ENCODE measurements at places on chromosomes 7 and 10.

DNA sequence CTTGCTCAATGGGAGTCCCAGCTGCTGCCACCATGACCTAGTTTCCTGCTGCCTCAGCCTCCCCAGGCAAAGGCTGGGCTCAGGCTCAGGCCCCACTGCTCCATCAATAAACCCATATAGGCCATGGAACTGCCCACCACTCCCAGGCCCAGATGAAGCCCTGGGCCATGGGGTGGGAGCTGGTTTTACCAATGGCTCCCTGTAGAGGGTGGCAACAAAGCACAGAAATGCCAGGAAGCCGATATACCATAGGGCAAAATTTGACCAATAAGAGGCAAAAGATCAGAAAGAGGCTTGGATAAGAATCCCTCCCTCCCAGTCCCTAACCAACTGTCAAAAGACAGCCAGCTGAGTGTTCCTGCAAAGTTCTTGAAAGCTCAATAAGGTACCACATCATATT is 101.8 kb upstream of the DOCK1 start:
- no peak for DNase-seq

DNA sequence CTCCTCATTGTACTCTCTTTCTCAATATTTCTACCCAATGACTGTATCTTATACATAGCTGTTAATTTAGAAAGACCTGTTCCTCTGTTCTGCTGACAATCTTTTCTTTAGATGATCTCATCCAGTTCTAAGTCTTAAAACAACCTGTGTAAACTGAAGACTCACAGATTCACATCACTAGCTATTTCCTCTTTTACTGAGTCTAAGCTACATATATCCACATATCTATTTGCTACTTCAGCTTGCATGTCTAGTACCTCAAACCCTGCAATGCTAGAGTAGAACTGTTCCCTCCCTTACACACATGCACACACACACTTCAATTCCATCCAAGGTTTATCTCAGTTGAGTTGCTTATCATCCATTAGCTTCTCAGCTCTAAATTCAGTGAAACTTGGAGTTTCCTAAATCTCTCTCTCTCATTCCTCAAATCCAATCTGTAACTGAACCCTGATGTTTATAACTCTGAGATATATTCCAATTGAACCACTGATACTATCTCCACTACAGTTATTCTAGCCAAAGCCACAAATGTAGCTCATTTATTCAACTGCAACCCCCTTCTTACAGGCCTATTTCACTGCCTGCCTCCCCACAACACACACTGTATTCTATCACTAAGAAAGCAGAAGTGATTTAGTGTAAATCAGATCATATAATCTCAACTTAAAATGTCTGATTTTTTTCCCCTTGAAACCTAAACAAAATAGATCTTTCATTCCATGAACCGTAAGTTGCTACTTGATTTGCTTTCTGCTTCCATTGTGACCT is 1036.8 kb upstream of the POT1 start:
- no peak for DNase-seq

DNA sequence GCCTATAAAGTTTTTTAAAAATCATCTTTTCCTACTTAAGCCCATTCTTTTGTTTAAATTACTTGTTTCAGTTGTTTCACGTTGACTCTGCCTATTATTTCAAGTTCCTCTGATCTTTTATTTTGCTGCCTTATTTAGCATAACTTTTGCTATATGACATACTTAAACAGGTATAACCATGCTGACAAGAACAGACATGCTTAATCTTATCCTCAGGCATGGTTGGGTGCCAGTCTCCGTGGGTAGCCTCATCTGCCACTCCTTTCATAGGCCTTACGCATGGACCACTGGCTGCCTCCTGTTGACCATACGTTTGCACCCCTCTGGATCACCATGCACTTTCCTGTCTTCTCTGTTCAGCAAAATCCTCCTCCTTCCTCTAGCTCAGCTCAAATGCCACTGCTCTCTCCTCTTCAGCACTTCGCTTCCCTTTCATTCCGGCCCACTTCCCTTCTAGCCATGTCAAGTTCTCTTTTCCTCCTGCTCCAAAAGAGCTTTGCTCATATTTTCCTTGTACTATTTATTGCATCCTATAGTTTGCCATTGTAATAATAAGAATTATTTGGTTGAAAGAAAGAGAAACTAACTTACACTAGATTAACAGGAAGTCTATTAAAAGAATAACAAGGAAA is 10.0 kb upstream of the TSPAN33 start:
- no peak for DNase-seq

GRCh38 chr7:50497068-50497642 is 47.0 kb upstream of the FIGNL1 start:
- DNase-seq = no peak

- no peak for DNase-seq
Measured at GRCh38 chr10:20616918-20617810, 279.9 kb downstream of the NEBL start.

DNA sequence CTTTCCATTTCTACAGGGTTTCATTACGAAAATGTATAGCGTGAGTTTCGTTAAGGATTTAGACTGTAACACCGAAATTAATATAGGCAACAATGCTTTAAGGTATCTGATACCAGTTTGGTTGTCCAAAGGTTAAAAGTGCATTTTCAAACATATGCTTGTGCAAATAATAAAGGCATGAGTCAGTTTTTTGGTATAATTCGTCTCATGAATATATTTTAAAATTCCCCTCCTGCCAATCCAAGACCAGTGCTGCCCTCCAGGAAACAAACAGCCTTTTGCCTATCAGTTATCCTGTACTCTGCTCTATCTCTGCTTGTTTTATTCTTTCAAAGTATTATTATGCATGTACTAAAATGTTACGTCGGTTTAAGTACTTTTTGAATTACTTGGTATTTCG is 2.0 kb downstream of the LCOR start:
- no peak for DNase-seq

DNA sequence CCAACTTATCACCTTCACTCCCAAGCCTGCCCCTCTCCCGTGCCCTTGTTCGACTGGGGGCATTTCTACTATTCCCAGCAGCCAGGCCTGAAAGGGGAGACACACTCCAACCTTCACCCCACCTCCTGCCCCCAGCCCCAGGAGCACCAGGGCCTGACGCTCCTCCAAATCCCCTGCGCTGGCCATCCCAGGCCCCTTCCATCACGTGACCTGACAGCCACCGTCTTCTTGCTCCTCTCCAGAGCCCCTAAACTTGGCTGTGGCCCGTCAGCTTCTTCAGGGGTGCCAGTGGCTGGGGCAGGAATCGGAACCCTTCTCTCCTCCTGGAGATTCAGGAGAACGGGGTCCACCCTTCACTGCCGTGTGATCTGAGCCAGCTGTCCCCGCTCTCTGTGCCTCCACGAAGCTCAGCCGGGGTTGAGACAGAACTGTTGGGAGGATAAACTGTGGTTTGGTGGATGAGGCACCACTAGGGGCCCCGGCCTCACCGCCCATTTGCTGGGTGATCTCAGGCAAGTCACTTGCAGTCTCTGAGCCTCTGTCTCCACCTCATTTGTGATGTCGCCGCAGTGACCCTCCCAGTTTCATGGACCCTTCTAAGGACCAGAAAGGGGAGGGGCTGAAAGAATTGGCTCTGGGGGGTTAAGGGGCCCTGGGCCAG is 91.0 kb downstream of the MYL10 start:
- no peak for DNase-seq

DNA sequence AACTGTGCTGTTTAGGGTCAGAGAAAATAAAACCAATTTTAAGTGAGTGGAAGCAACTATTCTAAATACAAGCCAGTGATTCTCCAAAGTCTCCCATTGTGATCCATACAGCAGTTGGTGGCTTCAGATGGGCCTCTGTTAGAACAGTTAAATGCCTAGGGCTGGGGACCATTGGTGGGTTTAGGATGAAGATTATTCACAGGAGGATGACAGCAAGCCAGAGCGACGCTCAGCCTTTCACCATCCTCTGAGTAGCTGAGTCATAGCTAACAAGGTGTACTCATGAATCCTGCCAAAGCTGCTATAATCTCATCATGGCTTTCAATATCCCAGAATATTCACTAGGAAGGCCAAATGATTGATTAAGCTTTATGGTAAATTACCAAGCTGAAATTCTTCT is 39.6 kb downstream of the STARD3NL start:
- DNase-seq = no peak

GRCh38 chr7:148340438-148341280 is 249.9 kb upstream of the C7orf33 start:
- DNase-seq = no peak

GRCh38 chr10:75464478-75465449 is 33.3 kb downstream of the LRMDA start:
- no peak for DNase-seq

DNA sequence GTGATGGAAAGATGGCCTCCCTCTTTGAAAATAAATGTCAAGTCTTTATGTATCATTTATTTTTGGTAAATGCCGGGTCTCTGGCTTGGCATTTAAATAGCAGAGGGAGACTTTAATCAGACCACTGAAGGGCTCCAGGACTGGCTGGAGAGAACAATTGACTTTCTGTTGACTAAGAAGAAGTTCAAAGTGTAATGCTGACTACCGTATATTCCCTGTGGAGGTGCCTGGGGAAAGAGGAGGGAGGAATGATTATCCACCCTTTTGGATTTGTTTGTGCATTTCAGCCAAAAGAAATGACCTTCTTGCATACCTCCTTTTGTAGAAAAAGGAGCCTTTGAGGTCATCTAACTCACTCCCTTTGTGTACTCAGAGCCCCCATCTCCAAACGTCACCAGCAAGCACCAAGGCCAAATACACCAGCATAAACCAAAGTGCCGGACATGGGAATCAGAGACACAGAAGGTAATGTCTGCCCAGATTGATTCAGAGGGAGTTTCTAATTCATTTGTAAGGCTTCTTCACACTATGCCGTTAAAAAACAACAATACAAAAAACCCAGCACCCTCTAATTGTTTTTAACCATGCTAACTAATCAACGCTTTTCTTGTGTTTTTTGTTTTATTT is 75.2 kb downstream of the PRLHR start:
- DNase-seq = no peak

DNA sequence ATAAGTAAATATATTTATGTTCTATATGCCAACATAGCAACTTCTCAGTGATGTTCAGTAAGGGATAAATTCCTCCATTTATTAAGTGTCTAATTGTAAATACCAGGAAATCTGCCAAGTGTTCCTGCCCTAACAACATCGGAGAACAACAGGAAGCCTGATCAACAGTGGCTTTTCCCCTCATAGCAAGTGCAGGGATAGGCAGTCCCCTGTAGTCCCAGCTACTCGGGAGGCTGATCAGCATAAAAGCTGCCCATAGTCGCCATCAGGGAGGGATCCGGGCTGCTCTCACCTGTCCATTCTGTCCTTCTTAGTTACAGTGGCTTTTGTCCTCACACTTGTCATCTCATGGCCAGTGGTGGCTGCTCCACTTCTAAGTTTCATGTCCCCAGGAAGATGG is 141.3 kb downstream of the IDE start:
- no peak for DNase-seq

GRCh38 chr10:11685787-11686218 is 56.4 kb upstream of the ECHDC3 start:
- DNase-seq = no peak

- DNase-seq = no peak
Measured at GRCh38 chr10:44573821-44574220, 188.9 kb upstream of the CXCL12 start.

GRCh38 chr10:99766302-99766681 is 16.1 kb upstream of the ABCC2 start:
- DNase-seq = no peak

DNA sequence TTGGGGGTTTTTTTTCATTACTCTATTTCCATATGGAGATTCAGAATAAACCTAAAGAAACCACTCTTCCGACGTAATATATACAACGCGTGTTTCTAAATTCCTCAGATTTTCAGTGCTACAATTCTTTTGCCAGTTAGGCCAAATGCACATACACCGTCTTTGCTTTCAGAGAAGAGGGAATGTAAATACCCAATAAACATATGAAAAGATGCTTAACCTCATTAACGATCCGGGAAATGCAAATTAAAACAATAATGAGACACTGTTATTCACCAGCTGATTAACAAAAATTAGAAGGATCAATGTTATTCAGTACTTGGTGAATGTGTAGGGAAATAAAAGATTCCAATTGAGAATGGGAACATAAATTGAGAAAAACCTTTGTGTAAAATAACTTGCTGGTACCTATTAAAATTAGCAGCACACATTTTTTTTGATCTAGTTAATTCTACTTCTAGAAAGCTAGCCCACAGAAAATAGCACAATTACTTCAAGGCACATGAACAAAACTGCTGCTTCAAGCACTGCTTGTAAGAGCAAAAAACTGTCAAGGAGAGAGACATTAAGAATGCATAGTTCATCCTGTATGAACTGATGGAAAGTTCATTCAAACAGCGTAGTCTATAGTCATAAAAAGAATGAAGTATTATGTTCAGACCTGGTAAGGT is 56.7 kb downstream of the FGFR2 start:
- no peak for DNase-seq

DNA sequence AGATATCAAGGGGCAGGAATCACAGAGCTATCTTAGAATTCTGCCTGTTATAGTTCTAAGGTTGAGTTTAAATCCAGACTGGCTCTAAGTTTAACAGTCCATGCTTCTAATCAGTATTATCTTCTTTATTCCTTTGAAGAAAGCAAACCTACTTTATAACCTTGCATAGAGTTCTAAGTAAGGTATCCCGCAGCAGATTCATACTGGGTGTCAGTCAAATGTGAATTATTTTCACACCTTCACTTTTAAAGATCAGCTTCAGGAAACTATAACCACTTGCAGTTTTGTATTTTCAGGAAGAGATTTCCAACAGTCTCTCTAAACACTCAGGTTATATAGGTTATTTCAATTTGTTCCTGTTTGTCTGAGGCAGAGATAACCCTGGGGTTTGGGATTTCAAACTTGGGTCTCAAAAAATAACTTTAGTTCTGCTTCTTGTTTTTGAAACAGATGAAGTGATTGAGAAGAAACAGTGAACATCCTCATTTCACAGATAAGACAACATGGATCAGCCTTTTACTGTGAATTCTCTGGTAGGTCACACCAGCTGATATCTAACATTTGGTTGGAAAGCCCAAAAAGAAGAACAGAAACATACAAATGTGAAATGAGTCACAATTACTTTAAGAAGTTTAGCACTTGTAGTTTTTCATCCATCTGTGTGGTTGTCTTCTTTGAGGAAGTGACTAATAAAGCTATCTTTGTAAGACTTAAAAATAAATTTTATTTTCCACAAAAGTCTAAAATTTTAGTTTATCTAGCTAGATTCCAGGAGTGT is 21.4 kb downstream of the STAMBPL1 start:
- DNase-seq = no peak

DNA sequence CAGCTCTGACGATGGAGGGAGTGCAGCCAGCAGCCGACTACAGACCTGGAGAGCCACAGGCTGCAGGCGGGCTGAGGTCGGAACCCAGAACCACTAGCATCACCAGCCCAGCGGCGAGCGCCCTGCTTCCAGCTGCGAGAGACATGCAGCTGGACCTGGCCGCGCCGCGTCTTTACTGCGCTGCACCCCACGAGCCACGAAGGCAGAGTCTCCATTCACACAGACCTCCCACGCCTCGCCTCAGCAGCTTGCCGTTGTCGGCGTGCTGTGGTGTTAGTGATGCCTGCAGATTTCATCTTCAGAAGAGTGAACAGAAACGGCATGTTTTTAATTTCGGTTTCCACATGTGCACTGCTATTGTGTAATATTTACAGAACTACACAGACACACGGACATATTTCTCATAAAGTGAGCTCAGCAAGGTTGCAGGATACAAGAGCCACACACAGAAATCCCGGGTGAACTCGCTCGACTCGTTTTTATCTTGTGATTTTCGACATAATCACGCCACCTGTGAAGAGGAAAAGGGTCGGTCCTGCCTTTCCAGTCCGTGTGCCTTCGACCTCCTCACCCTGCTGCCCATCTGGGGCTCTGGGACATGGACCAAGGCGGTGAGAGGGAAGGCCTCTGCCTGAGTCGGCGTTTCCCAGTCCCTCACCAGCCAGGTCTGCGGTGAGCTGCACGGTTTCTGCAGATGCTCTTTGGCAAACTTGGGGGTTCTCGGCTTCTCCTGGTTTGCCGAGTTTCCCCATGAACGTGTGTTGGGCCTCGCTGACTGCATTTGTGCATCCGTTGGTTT is 252.2 kb downstream of the ELFN1 start:
- DNase-seq = no peak

Data from right renal cortex interstitium (tissue), 3 donors.